ENCODE measurements at places on chromosomes 13 and 19.

DNA sequence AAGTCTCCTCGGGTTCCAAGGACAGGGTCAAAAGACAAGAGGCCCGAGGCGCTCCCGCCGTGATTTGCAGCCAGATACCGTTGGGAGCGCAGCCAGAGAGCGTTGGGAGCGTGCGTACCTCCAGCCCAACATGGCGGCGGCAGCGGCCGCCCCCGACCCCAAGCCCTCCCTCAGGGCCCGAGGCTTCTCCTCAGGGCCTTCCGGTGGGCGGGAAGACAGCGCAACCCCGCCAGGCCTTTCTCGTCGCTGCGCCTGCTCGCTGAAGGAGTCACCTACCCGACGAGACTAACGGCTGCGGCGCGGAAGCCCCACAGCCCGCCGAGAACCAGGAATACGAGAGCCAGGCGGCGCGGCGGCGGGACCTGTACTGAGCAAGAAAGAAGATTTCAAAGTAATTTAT is 3.2 kb upstream of the ZNF850 start:
- DNase-seq, result no peak

- no peak for DNase-seq
Measured at GRCh38 chr13:44713788-44714469, 137.8 kb upstream of the TSC22D1 start.

- DNase-seq, result no peak
Measured at GRCh38 chr19:40323705-40324104, 24.5 kb downstream of the C19orf47 start.

DNA sequence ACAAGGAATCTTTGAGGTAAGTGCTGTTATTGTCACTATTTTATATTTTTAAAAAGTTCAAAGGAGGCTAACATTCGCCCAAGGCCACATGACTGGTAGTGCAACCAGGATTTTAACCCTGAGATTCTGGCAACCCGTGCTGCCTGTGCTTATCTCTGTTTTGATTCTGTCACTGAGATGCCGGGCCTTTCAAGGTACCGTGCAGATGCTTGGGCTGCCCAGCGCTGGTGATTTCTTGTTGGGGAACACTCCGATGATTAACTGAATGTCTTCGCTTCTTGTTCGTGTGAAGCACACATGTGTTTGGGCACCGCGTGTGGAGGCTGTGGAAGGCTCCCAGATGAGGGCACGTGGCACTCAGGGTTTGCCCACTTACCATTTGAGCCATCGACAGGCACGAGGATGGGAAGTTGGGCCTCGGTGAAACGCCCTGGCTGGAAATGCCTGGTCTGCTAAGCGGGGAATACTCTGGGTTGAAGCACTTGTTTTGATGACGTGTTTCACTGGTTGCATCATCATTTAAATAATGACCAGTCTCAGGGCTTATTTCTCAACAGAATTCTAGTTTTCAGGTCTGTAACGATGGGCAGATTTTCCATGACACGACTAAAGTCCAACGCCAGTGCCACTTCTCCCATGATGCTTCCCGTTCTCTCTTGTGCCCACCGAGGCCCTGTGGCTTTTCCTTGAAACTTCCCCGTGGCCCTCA is 392.7 kb downstream of the FGF9 start:
- no peak for DNase-seq

DNA sequence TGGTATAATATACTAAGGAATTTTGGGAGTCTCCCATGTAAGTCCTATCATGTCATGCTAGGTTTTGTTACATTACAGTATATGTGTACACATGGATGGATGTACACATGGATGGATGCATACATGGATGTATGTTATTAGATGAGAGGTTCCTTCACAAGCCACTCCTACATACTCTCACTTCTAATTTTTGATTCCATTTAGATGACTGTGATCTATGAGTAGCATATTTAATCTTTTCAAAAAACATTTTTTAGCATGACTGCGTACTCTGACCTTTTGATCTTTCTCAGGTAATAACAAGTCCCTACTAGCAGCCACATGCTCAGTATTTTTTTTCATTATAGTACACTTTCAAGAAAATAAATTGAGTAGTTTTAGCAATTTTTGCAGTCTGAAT is 441.8 kb downstream of the SLITRK1 start:
- DNase-seq, result no peak

GRCh38 chr19:19817357-19817756 is 4.2 kb downstream of the ZNF506 start:
- DNase-seq, result peak; percentile 55

DNA sequence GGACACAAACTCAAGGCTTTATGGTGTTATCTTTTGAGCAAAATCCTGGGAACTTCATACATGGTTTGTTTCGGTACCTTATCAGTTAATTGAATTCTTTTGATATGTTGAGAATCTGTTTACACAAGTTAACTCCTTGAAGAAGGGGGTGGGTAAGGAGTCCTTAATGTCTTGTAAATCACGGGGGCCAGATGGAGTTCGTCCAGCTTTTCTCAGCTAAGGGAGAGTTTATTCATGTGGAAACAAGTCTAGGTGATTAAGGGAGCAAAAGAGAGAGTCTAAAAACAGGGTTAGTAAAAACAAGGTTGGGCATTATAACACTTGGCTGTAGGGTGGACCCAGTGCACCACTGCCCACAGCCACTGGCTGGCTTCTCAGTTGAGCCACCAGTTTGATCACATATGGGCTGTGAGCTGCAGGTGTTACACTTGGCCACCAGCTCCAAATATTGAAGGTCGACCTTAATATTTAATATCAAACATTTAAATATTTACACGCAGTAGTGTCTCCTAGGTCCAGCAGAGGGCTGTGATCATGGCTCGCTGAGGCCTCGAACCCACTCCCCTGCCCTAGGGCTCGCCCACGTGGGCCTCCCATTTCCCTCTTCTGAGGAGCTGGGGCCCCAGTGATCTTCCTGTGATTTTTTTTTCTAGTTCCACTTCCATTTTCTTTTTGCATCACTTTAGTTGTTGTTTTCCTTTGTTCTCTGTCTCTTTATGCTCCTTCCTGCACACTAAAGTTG is 21.0 kb upstream of the ZNF43 start:
- DNase-seq, result no peak

- no peak for DNase-seq
Measured at GRCh38 chr13:32121316-32121715, 89.7 kb downstream of the FRY start.

GRCh38 chr19:52943884-52944643 is 18.6 kb downstream of the ZNF816 start:
- no peak for DNase-seq

GRCh38 chr13:107574517-107575210 is 640.7 kb downstream of the LIG4 start:
- no peak for DNase-seq

- no peak for DNase-seq
Measured at GRCh38 chr19:29521291-29522075, 4.3 kb upstream of the VSTM2B start.

DNA sequence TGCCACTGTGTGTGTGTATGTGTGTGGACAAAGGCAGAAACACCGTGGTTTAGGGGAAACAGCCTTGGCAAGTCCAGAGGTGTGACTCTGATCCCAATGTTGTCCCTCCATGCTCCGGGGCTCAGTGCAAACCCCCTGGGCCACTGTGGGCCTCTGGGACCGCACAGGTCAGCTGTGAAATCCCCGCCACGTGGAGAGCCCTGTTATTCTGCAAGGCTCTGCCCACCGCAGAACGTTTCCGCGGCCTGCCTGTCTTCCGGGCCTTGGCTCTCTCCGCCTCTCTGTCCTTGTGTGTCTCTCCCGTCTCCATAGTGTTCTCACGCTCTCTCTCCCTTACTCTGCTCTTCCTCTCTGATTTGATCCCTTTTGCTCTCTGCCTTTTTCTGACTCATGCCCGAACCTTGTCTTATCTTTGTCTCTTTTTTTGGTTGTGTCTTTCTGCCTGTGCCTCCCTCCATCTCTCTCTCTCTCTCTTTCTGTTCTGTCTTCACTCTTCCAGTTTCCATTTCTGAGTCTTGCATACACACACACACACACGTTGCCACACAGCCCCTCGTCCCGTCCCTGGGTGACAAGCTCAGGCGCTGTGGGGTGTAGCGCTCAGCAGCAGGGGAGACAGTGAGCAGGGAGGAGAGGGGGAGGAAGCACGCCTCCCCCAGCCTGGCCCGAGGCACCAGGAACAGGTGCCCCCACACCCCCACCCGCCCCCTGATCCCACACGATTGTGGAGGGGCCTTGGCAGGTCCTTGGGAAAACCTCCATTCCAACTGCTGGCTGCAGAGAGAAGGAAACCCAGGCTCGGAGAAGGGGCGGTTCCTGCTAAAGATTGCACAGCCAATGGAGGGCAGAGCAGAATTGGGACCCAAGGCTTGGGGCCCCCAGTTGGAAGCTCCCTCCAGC is 3.0 kb downstream of the TTYH1 start:
- DNase-seq, result peak; percentile 39

DNA sequence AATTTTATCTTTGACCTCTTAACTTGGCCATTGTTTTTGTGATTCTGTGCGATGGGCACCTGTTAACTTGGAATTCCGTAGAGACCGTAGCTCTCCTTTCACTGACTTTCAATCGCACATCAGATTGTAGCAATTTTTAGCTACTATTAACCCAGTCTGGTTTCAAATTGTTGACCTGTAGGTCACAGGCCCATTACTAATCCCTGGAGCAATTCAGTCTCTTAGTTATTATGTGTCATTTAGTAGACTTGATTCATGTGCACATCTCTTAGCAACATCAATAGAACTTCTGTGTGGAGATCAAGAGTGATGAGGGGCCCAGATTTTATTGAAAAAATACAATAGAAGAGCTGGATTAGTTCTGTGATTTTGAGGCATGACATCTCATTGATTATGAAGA is 549.6 kb upstream of the SLC10A2 start:
- no peak for DNase-seq

- no peak for DNase-seq
Measured at GRCh38 chr19:20165971-20166592, 932 bp upstream of the ZNF486 start.

DNA sequence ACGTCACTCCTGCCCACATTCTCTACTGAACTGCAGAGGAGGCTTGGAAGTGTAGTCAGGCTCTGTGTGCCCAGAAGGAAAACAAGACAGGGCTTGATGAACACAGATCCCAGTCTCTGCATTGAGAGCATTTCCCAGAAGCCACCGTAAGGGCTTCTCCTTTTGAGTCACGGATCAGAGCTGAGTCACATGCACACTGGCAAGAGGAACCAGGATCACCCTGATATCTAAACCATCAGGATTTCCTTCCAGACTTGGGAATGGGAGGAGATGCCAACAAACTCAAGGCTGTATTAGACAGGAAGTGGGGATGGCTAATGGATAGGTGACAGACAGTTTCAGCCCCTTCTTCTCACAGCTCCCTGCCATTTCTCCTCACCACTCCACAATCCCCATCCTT is 17.7 kb upstream of the FBXO17 start:
- DNase-seq, result no peak

DNA sequence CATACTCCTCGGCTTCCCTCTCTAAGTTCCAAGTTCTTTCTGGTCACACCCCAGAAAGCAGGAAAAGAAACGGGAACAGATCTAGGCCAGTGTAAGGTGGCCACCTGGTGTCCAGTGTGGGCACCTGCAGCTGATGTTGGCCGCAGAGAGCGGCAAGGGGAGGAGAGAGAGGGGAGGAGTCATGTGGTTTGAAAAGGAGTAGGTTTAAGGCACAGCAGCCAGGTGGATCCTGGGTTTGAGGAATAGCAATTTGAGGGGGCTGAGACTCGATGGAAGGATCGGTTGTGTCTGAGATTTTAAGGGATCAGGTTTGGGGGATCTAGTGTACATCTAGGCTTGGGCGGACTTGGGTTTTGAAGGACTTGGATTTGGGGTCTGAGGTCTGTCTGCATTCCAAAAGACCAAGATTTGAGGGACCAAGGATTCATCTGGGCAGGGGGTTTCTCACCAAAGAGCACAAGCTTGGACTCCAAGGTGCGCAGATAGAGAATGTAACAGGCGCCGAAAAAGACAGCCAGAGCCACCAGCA is 1.2 kb downstream of the RABAC1 start:
- DNase-seq, result peak; percentile 48

DNA sequence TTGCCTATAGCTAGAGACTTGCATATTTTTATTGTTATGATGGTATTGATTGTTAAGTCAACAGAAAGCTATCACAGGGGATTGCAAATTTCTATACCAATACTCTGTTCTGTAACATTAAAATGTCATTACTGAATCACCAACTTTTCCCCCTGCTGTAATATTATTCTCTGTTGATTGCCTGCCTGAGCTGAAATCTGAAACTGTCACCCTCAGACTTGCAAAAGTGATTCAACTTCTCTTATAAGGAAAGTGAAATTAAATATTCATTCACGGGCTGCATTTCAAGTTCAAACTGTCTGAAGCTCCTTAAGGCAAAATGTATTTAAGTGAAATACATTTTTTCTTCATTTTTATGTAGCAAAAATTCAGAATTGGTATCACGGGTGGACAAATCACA is 723.2 kb downstream of the PCDH9 start:
- no peak for DNase-seq

DNA sequence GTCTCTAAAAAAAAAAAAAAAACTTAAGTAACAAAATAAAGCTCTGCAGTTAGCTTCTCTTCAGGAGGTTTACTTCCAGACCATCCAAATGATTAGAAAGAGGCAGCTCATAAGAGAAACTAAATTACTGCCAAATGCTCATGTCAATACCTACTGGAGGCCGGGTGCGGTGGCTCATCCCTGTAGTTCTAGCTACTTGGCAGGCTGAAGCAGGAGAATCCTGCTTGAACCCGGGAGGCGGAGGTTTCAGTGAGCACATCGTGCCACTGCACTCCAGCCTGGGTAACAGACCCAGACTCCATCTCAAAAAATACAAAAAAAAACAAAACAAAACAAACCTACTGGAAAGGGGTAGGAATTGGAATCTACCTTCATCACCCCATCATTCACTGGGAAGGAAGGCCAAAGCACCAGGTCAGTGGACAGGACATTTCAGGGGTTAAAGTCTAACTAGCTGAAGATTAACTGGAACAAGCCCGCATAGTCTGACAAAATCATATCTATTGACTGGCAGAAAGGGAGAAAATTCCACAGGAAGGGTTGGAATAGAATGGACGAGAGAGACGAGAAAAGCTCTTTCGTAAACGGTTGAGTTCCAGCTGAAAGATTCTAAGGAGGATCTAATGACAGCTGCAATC is 1.3 kb downstream of the ZFP14 start:
- DNase-seq, result no peak
